Activated CD4-positive, alpha-beta T cell treated with anti-CD3 and anti-CD28 coated beads for 4 hours (primary cell): ENCODE measurements at places on chromosomes 1 and 21.

DNA sequence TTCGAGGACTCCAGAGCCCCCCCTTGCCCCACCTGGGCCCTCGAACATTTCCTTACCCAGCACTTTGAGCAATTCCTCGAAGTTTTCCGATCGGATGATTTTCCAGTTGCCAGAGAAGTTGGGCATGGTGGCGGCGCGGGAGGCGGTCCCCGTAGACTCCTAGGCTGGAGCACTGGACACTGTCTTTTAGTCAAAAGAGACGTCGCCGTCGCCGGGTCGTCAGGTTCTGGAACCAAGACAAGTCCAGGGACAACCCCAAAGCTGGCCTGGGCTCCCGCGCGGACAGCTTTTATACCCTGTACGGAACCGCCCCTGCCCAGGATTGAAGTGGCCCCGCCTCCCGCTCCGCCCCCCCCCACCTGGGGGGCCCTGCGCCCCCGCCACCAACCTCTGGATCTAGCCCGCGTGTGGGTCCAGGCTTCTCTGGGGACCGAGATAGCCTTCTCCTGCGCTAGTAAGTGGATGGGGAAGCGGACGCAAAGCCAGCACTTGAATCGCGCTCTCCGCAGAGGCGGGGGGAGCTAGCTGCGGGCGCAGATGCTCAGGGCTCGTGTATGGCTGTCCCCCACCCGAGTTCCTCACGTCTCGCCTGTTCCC, at the start of gene CRABP2:
Gene CRABP2 (minus strand): TSS at position 263 of the 597 bp plus-strand sequence. CDS start 137 bp downstream, at position 126.
- peak; percentile 28 for DNase-seq

GRCh38 chr1:223223091-223223995, 80.3 kb upstream of the TLR5 start:
- no peak for DNase-seq

DNA sequence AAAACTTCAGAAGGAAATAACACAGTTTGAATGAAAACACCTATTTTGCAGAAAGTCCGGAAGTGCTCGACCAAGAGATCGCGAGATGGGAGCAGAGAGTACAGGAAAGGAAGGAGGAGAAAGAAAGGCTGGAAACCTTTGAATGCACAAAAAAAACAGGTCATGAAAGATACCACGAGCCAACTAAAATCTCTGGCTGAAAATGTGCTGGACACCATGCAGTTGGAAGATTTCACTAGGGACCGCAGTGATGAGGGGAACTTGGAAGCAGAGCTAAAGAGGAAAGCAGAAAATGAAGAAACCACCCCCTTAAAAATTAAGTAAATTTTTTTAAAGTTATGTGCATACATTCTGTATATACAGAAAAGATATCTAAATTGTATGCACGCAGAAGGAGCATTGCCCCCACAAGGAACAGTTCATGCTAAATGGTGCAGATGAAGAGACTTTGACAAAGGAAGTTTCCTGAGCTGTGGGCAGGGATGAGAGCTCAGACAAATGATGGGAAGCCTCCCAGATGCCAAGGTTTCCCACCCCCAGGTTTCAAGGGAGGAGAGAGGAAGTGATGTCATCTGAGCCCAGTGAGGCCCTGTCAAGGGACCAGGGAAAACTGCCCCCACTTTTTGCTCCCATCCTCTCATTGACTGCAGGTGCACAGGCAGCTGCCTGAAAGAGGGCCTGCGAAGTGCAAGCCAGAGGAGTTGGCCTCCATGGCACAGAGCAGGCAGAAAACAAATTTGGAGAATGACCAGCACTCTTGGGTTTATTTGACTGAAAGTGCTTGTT, 52.5 kb downstream of the ETS2 start:
- no peak for DNase-seq

- DNase-seq: peak; percentile 46
Measured at GRCh38 chr1:92476071-92476631, 10.6 kb downstream of the GFI1 start.

GRCh38 chr1:79695138-79695537, 688.6 kb upstream of the ADGRL4 start:
- DNase-seq: no peak

- DNase-seq: no peak
Measured at GRCh38 chr1:53298045-53298637, 29.7 kb downstream of the LRP8 start.

DNA sequence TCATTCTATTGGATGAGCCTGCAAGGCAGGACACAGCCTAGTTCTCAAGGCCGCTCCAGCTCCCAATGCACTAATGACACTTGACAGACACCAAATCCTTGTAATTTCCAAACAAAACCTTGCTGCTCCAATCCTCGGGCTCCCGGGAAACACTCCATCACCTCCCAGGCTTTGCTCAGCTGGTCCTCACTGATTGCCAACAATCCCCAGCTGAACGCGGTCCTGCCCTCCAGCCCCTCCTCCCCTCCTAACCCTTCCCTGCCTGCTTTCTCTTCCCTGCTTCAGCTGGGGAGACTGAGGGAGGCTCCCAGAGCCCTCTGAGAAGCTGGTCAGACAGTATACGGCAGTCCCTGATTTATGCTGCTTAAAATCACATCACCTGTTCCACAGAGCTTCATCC, 114.4 kb upstream of the TNR start:
- DNase-seq: no peak

- no peak for DNase-seq
Measured at GRCh38 chr1:67738401-67738800, 53.4 kb downstream of the GADD45A start.

- DNase-seq: no peak
Measured at GRCh38 chr1:43194509-43194908, 22.4 kb downstream of the CFAP57 start.

- no peak for DNase-seq
Measured at GRCh38 chr1:202501281-202501680, 152.8 kb downstream of the PPP1R12B start.

DNA sequence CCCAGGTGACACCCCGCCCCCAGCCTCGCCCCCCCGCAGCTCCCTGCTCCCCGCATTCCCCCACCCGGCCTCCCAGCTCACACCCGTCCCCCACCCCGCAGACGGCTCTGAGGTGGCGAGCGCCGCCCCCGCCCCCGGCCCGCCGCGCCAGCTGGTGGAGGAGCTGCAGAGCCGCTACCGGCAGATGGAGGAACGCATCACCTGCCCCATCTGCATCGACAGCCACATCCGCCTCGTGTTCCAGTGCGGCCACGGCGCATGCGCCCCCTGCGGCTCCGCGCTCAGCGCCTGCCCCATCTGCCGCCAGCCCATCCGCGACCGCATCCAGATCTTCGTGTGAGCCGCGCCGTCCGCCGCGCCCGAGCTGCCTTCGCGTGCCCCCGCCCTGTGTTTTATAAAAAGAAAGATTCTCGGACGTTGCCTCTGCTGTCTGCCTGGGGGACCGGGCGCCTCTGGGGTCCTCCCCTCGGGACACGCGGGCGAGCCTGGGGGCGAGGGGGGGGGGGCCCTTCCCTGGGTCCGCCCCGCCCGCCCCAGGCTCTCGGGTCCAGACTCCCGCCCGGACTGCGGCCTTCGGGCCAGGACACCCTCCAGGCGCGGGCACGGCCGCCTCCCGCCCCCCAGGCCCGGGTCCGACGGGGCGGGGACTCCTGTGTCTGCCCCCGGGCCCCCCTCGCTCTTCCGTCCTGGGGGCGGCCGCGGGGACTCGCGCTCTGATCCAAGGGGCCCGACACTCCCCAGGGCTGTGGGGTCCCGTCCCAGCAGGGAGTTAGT, 1.6 kb upstream of the MMP23B start:
- DNase-seq: peak; percentile 94

- peak; percentile 20 for DNase-seq
Measured at GRCh38 chr1:246608616-246609376, 42.5 kb downstream of the CNST start.

DNA sequence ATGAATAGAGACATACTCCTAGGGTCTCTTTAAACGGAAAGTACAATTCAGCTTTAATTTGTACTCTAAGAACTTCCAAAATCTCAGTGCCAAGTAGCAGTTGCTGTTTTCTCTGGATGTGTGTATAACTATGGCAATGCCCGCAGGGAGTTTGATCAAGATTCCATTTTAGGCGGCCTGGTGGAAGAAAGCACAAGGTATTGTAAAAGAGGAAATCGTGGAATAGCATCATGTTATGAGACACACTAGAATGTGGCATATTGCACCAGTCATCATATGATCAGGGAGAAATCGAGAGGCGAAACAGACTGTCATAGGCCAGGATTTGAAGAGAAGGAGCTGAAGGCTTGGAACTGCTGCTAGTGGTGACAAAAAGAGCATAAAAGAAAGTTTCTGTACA, 316.2 kb upstream of the FMN2 start:
- DNase-seq: no peak

- DNase-seq: no peak
Measured at GRCh38 chr21:29377266-29377665, 78.5 kb downstream of the BACH1 start.

DNA sequence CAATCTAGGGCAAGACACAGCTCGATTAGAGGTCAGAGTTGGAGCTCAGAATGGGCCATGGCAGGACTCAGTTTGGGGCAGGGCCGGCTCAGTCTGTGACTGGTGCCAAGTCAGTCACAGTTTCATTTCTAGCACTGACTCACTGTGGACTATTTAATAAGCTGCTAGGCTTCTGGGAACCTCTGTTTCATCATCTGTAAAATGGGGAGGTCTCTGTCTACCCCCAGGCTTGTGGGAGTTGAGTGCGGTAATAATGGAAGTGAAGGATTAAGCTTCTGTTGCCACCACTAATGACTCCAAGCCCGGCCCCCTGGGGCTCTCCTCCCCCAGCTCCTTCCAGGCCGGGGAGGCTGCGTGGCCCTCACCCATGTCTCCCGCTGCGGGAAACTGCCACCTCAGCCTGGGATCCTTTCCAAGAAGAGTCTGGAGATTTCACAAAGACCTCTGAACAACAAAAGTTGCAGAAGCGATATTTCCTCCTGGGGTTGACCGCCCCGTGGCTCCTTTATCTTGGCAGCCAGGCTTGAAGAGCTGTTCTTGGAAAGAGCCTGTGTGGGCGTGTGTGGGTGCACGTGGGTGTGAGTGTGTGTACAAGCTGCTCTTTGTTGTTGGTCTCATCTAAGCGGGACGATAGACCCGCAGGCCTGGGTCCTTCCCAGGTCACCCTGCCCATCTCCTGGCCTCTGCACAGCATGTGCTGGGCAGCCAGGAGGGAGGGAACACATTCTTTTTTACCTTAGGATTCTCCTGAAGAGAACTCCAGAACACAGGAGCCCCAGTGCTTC, 29.1 kb downstream of the KNCN start:
- no peak for DNase-seq

GRCh38 chr1:174626031-174627025, 178.6 kb downstream of the GPR52 start:
- DNase-seq: no peak
